Stimulated activated CD4-positive, alpha-beta T cell treated with anti-CD3 and anti-CD28 coated beads, Interleukin-1b, Interleukin-23, amount 100 ng/mL, for 1 hour (primary cell): ENCODE measurements at places on chromosomes 5 and 9.

GRCh38 chr5:16784843-16785791, 151.0 kb downstream of the MYO10 start:
- no peak for DNase-seq

DNA sequence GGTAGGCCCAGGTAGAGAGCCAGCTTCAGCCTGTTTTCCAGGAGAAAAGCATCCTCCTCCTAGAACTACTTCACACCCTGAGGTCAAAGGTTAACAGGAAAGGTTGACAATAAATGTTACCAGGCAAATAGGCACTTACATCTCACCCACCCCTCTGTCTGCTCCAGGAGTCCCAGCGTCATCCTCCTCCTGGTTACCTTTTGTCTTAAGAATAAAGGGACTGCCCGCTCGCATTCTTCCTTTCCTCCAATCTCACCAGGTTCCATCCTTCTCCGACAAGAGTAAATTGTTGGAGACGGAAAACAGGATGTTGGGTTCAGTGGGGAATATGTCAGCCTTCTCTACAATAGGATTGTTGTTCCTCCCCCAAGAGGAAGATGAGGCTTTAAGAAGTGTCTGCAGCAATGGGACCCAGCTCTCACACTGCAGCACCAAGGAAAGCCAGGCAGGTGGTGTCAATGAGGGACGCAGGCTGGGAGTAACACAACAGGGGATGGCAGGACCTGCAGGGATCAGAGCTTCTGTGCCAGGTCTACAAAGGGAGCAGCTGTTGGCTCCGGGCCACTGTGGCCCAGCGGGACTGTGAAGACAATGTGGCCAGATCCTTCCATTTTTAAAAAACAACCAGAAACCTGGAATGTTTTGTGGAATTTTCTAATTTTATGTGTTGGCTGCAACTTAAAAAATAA, 29.0 kb downstream of the FAT2 start:
- DNase-seq, result no peak

DNA sequence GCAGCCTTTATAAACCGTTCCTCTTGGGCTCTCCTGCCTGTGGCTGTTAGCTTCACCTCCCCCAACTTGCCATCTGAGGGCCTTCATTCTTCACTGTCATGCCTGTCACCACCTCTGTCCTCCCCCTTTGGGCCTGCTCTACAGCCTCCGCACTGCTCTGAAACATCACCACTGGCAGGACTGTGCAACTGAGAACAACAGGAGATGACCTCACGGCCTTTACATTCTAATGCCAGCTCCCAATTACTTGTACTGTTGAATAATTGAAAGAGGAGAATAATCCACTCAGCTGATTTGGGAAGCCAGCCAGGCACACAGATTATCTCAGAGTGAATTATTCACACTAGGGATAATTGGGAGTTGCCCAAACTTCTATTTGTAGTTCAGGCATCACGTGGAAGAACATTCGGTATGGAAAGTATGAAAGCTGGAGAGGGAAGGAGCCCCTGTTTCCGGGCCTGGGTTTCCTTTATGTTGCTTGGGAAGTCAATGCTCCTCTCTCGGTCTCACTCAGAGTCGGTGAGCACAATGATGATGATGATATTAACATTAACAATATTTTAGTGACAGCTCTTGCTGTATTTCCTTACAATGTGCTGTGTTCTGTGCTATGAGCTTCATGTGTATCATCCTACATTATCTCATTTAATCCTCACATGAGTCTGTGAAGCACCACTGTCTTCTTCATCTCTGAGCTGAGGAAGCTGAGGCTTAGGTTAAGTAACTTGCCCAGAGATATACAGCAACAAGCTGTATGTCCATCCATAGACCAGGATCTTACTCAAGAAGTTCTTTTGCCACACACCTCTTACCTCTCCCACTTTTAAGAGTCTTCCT, 99.3 kb upstream of the LRRTM2 start:
- no peak for DNase-seq

DNA sequence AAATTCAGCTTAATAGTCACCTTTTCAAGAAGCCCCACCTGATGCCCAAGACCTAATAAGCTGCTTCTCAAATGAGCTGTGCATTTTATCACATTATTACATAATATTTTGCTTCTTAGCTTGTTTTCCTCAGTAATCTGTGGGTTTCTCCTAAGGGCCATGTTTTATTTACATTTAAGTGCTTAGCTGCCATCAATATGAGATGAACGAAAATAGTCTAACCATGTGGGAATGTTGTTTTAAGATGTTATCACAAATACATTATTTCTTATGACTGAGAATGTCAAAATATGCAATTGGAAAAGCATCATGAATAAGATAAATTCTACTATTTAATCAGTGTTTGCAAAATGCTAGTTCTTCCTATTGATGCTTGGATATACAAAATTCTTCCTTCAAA, 10.1 kb downstream of the ARRDC3 start:
- no peak for DNase-seq

GRCh38 chr9:104555521-104555920, 13.4 kb upstream of the OR13C8 start:
- no peak for DNase-seq

- DNase-seq, result no peak
Observed at GRCh38 chr9:126235336-126236243, 91.0 kb upstream of the MVB12B start.

DNA sequence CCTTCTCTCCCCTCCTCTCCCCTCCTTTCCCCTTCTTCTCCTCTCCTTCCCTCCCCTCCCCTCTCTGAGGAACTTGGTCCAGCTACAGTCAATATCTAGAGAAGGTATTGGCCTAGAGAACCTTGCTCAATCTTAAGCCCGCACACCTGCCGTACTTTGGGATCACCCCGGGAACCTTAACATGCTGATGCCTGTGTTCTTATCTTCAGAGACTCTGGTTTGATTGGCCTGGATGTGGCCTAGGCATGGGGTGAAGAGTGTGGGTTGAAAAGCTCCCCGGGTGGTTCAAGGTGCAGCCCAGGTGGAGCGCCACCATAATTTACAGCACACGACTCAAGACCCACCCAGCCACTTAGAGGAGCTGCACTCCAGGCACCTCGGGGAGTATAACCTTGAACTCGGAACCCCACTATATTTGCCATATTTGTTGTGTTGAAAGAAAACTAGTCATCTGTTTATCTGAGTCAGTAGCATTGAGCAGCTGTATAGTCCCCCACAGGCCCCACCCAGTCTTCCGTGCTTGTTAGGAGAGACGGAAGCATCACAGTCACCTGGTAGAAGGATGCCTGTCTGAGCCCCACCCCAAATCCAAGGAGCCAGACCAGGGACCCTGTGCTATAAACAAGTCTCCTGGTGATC, 14.4 kb upstream of the PHF19 start:
- DNase-seq, result no peak

- no peak for DNase-seq
Observed at GRCh38 chr5:75028090-75028489, 24.3 kb downstream of the GCNT4 start.

- no peak for DNase-seq
Observed at GRCh38 chr5:6317116-6317798, 61.1 kb downstream of the MED10 start.

- no peak for DNase-seq
Observed at GRCh38 chr9:8946461-8946860, 1146.9 kb upstream of the DMAC1 start.

GRCh38 chr5:143968071-143968878, 156.3 kb downstream of the HMHB1 start:
- no peak for DNase-seq

- no peak for DNase-seq
Observed at GRCh38 chr9:127539982-127540663, 72.0 kb upstream of the STXBP1 start.

DNA sequence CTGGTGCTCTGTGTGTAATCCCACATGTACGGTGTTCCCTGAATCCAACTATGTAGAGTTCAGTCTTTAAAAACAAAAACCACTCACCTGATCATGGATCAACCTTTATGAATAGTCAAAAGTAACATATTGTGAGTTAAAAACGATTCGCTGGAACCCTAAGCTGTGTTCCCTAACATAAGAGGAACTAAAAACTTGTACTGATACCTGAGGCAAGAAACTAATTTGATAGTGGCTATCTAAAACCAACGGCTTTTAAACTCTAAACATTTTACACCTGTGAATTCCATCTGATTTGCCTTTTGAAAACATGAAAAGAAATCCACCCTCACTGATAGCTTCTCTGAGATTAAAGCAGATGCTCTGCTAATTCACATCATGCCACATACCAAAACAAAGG, 101.5 kb downstream of the DEPDC1B start:
- DNase-seq, result no peak

GRCh38 chr5:6750142-6750840, 37.1 kb downstream of the TENT4A start:
- no peak for DNase-seq

- no peak for DNase-seq
Observed at GRCh38 chr9:105681313-105681712, 13.0 kb upstream of the TMEM38B start.

- DNase-seq, result no peak
Observed at GRCh38 chr5:163770625-163771024, 265.2 kb downstream of the MAT2B start.

GRCh38 chr9:80074439-80074838, 502.7 kb downstream of the TLE4 start:
- no peak for DNase-seq

- no peak for DNase-seq
Observed at GRCh38 chr5:171771856-171772255, 13.8 kb upstream of the SMIM23 start.

GRCh38 chr5:76351577-76351976, 51.5 kb upstream of the IQGAP2 start:
- DNase-seq, result no peak

DNA sequence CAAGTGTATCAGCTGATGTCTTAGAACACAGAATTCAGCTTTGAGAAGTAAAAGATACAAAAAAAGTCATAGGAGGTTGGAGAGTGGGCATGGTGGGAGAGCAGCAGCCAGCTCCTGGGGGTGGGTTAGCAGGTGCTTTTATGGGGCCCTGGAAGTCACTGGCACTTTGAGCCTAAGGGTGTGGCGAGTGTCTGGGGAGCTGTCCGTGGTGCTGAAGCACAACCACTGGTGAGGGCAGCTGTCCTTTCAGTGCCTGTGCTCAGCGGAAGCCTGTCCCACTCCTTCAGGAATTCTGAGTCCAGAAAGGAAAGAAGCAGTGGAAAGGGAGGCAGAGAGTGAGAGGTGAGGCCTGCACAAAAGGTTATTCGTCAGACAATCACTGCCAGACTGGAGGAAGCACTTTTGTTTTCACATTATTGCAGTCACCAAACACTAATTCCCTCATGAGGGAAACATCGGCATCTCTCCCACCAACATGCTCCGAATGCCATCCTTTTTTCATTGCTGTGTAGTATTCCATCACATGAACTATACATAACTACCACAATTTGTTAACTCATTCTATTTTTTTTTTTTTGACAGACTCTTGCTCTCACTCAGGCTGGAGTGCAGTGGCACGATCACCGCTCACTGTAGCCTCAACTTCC, 59.4 kb upstream of the RAPGEF1 start:
- DNase-seq, result peak; percentile 37

- DNase-seq, result no peak
Observed at GRCh38 chr9:9202276-9202675, 1402.7 kb upstream of the DMAC1 start.

- DNase-seq, result no peak
Observed at GRCh38 chr5:115417076-115417475, 120.6 kb upstream of the CCDC112 start.

- no peak for DNase-seq
Observed at GRCh38 chr5:79120221-79120620, 8.6 kb downstream of the BHMT start.

- DNase-seq, result no peak
Observed at GRCh38 chr9:99414321-99414720, 192.2 kb downstream of the SEC61B start.

DNA sequence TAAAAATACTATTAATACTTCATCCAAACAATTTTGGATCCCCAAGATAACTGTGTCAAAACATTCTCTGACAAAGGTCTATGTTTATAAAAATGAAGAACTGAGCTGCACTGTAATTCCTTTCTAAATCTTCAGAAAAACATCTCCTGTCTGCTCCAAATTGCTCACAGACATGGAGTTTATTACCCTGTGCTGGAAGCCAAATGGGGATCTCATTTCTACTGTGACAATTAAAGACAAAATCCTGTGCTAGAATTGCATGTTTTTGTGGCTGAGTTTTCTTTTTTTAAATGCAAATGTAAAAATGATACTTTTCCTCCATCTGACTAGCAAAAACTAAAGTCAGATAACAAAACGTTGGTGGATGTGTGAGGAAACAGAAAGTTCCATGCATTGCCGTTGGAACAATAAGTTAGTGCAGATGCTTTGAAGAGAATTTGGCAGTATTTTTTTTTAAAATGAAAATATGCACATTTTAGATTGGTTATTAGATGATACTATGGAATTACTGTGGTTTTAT, 93.5 kb downstream of the GNA14 start:
- DNase-seq, result no peak

DNA sequence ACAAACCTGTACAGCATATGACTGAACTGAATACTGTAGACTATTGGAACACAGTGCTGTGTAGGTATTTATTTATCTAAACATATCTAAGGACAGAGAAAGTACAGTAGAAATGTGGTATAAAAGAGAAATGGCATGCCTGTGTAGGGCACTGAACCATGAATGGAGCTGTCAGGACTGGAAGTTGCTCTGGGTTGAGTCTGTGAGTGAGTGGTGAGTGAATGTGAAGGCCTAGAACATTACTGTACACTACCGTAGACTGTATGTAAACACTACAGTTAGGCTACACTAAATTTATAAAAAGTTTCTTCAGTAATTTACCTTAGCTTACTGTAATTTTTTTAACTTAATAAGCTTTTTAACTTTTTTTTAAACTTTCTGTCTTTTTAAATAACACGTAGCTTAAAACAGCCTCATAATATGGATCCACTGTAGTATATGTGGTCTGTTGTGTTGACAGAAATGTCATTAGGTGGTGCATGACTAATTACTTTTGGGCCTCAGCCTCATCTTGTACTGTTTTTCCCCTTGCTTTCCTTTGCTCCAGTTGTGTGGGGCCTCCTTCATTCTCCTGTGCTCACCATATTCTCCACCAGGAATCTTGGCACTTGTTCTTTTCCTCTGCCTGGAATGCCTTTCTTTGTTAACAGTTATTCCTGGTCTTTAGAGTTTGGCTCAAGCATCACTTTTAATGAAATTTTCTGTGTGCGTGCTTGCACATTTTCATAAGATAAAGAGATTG, 8.8 kb downstream of the SPIN1 start:
- no peak for DNase-seq

- no peak for DNase-seq
Observed at GRCh38 chr9:91421971-91422757, 1.5 kb downstream of the NFIL3 start.

- no peak for DNase-seq
Observed at GRCh38 chr9:93126825-93127368, 7.2 kb downstream of the NINJ1 start.

- no peak for DNase-seq
Observed at GRCh38 chr9:137477778-137478612, 18.9 kb upstream of the NSMF start.

DNA sequence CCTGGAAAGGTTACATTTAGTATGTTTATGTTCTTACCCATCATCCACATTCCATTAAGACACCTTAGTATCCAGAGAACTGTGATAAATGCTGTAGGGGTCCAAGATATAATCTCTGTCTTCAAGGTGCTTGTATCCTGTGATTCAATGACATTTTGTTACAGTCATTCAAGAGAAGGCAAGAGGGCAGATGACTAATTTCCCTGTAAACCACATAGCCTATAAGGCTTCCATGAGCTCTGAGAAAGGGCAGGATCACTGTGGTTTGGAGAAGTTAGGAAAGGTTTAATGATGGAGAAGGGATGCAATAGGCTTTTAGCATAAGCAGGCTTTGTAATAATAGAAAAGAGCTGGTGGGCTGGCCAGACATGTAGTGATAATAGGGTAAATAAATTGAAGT, 40.0 kb downstream of the PAPPA start:
- no peak for DNase-seq

- no peak for DNase-seq
Observed at GRCh38 chr9:108444400-108445358, 411.1 kb downstream of the ACTL7B start.
